ENCODE measurements at places on chromosomes 1 and 21.

DNA sequence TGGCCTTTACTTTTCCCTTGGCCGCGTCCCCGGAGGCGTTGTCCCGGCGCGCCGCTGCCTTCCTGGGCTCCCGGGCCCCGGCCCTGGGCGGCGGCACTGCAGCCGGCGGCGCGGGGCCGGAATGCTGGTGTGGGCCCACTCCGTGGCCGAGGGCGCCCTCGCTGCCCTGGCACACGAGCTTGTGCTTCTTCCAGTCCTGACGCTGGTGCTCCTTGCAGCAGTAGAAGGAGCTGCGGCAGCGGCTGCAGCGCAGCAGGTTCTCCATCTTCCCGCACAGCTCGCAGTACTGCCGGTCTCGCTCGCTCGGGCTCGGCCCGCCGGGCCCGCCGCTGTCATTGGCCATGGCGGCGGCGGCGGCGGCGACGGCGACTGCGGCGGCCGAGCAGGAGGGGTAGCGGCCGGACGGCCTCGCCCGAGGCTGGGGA is 529 bp downstream of the EGLN1 start:
- DNase-seq, result no peak

DNA sequence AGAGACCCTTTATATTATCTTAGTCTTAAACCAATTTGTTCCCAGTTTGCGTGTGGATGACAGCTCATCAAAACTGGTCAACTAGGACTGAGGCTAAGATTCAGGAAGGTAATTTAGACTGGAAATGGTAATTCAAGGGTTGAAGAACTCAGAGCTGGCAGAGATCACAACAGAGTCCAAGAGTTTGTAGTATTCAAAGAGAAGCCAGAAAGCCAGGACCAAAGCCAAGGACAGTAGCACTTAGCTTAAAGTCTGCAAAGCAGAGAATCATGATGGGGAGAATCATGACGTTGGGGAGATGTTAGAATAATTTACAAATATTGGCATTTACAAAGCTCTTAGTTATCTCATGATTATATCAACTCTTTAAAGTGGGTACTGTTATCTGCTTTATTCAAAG is 32.6 kb downstream of the RNF11 start:
- DNase-seq, result no peak

GRCh38 chr1:31723828-31724359 is 20.1 kb upstream of the COL16A1 start:
- DNase-seq, result no peak

DNA sequence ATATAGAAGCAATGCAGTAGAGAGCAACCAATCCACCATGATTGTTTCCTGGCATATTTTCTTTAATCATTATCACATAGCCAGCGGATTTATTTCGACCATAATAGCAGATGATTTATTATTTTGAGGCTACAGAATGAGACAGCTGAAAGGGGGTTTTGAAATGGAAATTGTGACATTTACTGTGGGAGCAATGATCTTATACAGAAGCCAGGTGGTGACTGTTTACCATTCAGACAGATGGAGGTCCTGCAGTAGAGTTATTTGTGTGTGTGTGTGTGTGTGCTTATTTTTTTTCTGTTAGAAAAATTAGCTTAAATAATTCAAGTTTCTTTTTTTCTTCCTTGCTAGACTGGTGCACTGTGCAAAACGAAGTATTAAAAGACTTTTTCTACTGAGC is 1784.5 kb downstream of the MRPL39 start:
- peak; percentile 79 for DNase-seq

GRCh38 chr1:54849219-54850068 is 37.6 kb downstream of the DHCR24 start:
- DNase-seq, result no peak

DNA sequence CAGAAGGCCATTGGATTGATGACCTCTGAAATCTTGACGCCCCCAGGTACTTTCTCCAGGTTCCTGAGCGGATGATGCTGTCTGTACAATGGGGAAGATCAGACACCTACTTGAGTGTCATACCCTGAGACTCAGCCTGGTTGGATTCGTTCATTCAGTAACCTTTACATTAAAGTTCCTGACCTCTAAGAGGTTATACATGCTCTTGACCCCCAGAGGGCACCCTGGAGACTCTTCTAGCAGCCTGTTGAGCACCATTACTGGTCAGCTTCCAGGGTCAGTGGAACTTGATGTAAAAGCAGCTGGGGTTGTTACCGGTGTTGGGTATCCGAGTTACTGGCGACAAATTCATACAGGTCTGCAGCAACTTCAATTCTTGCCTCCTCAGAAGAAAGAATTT is 114.3 kb upstream of the ZNF678 start:
- no peak for DNase-seq

GRCh38 chr1:228445843-228446650 is 29.4 kb upstream of the TRIM17 start:
- DNase-seq, result no peak

DNA sequence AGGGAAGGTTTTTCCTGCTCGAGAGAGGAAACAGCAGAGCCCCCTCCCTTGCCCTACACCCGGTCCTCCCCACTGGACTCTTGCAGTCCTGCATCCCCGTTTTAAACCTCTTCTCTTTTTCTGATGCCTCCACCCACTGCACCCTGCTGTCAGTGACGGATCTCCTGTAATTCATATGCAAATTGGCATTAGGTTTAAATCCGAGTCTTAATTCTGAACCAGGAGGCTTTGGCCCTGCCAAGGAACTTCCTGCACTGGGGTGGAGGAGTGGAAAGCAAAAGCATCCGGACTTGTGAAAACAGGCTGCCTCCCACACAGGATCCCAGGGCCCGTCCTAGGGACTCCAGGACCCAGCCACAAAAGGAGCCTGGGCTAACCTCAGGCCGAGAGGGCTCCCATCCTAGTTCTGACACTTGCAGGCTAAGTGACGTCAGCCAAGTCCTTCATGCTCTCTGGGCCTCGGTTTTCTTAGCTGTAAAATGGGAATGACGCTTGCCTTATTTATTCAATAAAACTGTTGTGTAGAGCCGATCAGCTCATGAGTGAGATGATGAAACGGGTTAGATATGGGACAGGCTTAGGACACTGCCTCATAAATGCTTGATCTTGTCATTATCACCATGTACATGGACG is 613.3 kb downstream of the AJAP1 start:
- no peak for DNase-seq

Measured in NCI-H2081 treated with DMSO at 0.1 percent for 48 hours (cell line).